ENCODE measurements at places on chromosomes 1 and 21.
A peak's percentile ranks its signal among the peaks of the same experiment; 100 is the strongest.

DNA sequence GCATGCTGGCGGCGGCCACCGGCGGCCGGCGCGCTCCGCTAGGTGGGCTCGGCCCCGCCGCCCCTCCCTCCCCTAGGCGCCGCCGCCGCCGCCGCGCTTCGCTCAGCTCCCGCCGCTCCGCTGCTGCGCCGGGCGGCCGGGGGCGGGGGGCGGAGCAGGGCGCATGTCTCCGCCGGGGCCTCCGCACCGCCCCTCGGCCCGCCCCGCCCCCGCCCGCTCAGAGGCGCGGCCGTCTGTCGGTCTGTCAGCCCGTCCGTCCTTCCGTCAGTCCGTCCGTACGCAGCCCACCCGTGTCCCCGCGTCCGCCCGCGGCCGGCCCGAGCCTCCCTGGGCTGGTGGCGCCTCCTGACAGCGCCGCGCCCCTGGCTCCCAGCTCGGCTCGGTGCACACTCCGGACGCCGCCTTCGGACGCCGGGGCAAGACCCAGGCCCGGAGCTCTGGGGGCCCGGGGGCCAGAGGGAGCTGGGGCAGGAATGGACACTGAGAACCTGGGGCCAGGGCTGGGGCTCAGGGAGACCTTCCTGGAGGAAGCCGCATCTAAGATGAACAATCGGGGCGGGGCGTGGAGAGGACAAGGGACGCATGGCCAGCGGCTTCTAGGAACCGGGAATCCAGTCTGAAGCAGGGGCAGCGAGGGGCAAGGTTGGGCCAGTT lies at the start of gene GPR153:
Gene GPR153, minus strand, starts transcription at position 138 of the 654 bp plus-strand sequence. CDS start 6,193 bp downstream, outside the sequence.
- no peak for DNase-seq

DNA sequence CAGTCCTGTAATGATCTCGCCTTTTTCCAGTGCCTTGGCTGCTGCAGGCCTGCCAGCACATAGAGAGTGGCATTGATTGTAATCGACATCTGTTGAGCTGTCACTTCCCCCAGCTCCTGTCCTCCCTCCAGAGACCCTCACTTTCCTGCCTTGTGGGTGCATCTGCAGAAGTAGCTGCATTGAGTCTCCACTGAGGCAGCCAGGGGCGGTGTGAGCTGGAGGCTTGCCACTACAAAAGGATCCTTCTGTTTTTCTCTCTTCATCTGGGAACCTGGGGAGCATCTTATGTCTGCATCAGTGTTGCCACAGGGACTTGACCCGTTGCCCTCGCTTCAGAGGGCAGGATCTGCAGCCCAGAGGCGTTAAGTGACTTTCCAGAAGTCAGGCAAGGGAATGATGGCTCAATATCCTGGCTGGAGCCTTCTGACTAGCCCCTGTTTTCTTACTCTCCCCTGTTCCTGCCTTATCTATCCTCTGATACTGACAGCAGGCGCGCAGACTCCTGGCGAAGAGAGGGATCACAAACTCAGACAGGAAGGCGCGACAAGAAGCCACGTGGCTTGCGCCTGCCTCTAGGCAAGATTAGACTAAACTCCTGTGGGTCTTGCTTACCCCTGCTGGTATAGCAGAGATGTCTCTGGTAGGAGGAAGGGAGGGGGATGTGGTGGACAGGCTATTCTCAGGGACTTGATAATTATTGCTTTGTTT lies 13.3 kb upstream of the FMOD start:
- no peak for DNase-seq

DNA sequence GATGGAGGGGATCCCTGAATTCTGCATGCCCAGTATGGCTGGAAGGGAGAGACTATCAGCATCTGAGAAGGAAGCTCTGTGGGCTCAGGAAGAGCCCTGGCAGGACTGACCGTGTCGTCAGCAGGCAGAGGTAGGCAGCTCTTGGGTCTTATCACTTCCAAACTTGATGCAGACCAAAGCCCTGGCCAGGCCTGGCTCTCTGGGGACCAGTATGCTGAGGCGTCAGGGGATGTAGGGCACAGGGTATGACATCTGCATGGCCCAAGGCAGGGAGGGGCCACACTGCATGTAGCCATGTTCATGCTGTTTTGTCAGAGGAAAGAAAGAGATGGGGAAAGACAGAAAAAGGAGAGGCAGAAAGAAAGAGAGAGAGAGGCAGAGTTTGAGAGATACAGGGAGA lies 6.3 kb downstream of the FGR start:
- DNase-seq = no peak

DNA sequence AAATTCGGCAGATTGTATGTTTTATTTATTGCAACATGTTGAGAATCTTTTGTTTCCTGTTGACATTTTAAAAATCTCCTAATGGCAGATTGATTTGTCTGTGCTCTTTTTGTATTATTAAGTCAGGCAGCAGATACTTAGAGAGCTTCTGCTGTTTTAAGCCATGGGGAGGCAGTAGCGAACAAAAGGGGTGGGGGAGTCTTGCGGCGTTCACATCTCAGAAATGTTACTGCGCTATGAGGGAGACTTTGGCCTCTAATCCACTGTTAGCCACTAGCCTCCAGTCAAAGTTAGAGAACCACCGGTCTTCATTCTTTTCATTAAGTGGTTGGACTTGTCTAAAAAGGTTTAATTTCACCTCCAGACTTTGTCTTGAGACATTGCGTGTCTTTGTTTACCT lies 93.6 kb downstream of the DYRK1A start:
- no peak for DNase-seq

- no peak for DNase-seq
Measured at GRCh38 chr1:12548973-12549459, 69.0 kb downstream of the DHRS3 start.

GRCh38 chr21:31537872-31538576 lies 121.5 kb upstream of the SOD1 start:
- DNase-seq = no peak

- DNase-seq = peak; percentile 74
Measured at GRCh38 chr1:206030714-206031113, 7.0 kb upstream of the CTSE start.

- peak; percentile 37 for DNase-seq
Measured at GRCh38 chr1:212683357-212683722, 16.3 kb downstream of the BATF3 start.

DNA sequence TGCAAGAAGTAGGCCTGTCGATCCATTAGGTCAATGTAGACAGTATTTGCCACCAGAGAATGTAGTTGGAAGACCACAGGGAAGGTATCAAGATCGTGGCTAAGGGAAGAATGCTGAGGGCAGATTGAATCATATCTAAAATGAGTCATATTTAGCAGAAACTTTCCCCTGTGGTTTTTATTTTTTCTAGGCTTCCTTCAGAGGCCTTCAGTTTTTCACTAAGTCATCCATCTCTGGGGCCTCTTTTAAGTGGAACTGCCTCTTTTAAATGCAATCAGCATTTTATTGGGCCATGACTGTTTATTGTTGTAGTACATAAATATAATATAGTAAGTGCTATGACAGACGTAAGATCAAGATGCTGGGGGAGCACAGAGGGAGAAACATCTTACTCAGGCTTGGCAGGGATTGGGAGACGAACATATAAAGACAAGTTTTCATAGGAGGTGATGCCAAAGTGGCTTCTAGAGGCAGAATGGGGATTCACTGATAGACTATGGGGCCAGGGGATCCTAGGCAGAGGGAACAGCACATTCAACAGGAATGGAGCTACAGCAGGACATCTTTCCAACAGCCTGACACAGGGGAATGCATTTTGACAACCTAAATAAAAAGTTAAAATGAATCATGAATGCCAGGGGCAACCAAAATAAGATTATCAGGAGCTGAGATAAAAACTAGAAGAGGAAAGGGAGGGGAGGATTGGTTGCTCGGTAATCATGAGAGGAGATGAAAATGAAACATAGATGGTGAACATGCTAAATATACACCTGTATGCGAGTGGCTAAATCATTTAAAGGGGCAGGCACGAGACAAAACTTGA lies 20.1 kb downstream of the UBE2U start:
- DNase-seq = no peak
